ENCODE measurements at places on chromosomes 11 and 22.
A peak's percentile ranks its signal among the peaks of the same experiment; 100 is the strongest.

DNA sequence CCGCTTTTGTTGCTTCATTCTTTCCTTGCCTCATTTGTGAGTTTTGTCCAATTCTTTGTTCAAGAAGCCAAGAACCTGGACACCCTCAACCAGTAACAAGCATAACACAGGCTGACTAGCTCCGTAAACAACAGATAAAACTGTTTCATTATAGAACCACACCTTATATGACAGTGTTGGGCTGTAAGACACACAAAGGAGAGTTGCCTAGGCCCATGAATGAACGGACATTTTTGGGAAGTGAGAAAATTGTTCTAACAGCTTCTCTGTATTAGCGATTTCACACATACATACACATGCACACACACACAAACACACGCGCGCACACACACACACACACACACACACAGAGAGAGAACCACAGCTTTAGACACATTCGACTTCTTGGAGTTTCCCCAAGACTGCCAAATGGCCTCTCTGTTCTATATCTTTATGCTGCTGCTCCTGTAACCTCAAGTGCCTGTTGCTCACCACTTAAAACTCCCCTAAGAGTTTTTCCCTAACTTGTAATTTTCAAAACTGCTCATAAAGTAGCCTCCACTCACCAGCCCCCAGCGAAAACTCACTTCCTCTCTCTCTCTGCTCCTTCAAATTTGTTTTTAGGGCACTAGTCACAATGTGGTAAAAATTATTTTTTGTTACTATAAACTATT is 35.9 kb downstream of the CTSC start:
- DNase-seq, result no peak

- DNase-seq, result peak; percentile 89
Measured at GRCh38 chr11:833114-833791, 501 bp downstream of the CD151 start.

DNA sequence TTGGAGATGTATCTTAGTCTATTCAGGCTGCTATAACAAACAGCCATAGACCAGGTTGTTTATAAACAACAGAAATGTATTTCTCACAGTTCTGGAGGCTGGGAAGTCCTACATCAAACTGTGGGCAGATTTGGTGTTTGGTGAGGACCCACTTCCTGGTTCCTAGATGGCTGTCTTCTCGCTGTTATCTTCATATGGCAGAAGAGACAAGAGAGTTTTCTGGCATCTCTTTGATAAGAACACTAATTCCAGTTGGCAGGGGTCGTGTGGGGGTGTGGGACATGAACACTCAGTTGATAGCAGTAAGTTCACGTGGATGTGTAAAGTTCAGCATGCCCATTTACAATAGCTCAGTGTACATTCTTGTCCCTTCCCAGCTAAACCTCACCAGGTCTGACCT is 41.3 kb upstream of the HMGXB4 start:
- DNase-seq, result peak; percentile 79

GRCh38 chr11:73164803-73165540 is 22.9 kb upstream of the FCHSD2 start:
- DNase-seq, result no peak

DNA sequence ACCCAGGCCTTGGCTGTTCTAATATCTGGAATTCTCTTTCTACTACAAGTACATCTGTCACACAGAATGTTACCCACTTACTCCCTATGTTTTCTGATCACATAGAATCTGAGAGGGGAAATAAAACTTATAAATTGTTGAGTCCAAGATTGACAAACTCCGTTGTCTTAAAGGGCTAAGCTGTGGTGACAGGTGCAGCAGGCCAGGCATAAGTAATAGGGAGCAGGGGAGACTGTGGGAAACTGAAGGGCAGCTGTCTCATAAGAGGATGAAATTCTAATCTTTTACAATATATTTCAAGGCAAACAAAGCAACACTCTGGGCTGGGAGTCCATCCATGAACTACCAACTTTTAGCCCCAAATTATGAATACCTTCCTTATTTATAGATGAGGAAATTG is 133.9 kb downstream of the SLC1A2 start:
- no peak for DNase-seq

DNA sequence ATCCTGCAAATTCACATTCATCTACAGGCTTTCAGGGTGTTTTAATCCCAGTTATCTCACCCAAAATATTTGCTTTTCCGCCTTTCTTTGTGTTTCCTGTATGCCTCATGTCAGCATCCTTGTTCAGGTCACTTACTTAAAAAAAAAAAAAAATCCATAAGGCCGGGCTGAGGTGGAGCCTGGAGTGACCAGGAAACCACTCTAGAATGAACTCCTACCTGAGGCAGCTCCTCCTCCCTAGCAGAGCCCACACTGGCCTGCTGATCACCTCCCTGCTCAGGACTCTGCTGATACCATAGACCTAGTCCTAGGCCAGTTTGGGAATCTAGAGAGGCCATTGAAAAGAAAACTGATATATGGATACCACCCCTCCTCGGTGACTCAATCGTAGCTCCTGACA is 8.7 kb upstream of the DGAT2 start:
- no peak for DNase-seq

- DNase-seq, result no peak
Measured at GRCh38 chr11:16933756-16934603, 80.2 kb downstream of the PLEKHA7 start.

DNA sequence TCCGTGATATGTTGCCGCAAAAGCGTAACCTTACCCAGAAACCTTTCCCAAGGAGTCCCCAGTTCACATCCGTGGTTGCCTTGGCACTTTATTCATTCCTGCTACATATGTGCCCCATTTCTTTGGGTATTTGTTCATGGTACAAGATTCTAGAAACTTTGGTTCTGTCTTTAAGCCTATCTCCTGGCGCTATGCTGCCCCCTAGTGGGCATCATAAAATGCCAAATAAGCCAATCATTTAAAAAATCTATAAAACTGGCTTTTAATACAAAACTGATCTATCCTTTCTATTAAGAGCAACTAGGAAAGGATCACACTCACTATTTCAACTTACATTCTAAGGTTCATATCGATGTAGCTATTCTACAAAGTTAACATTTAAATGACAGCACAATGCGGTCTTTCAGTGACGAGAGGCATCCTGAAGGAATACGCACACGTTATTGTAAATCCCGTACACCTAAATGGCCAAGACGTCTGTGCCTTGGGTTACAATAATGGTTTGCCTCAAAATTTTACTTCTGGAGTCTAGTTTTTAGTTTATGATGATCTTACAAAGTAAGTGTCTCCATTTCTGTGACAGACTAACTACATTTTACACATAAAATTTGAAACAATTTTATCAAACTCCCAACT is 16.2 kb downstream of the PIWIL3 start:
- DNase-seq, result peak; percentile 87

DNA sequence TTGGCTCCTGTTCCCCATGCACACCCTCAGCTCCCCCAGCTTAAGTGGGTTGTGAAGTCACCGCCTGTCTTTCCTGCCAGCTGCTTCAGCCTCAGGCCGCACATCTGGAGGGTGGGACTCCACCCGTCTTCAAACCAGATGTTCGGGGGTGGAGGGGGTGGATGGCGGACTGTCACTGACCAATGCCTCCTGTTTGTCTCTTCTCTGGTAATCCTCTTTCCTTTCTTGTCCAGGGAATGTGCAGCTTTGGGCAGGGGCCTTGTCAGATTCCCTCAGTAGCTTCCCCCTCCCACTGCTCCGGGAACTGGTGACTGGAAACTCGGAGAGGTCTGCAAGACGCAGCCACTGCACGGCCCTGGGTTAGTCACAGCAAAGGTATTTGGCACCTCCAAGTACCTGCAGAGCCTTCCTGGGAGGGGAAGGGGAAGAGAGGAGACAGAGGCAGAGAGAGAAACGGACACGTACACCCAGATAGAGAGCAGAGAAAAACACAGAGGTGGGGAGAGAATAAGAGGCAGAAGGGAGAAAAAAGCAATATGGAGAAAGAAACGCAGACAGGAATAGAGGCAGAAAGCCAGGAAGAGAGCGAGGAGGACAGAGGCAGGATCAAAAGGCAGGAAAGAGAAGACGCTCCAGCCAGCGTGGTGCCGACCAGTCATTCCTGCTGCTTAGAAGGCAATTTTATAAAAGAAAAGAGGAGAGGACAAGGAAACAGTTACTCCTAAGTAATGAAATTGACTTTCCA is 56.1 kb upstream of the TIMP3 start:
- no peak for DNase-seq
